ENCODE measurements at places on chromosomes 3 and 15. TPM values are rescaled to one million over a fixed set of nuclear protein-coding genes. Genes with fewer than 3 reads are reported as not detected.

DNA sequence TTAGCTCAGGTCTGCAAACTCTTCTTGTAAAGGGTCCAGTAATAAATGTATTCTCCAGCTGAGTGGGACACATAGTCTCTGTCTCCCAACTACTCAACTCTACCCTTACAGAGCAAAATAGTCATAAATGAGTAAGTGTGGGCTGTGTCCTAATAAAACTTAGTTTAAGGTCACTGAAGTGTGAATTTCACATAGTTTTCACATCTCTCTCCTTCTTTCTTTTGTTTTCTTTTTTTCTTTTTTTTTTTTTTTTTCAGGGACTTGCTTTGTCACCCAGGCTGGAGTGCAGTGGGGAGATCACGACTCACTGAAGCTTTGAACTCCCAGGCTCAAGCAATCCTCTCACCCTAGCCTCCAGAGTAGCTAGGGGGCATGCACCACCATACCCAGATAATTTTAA lies 1.9 kb upstream of the ACTL6A start:
- no peak for DNase-seq

OCA2 gene
- not detected for polyA plus RNA-seq

DNA sequence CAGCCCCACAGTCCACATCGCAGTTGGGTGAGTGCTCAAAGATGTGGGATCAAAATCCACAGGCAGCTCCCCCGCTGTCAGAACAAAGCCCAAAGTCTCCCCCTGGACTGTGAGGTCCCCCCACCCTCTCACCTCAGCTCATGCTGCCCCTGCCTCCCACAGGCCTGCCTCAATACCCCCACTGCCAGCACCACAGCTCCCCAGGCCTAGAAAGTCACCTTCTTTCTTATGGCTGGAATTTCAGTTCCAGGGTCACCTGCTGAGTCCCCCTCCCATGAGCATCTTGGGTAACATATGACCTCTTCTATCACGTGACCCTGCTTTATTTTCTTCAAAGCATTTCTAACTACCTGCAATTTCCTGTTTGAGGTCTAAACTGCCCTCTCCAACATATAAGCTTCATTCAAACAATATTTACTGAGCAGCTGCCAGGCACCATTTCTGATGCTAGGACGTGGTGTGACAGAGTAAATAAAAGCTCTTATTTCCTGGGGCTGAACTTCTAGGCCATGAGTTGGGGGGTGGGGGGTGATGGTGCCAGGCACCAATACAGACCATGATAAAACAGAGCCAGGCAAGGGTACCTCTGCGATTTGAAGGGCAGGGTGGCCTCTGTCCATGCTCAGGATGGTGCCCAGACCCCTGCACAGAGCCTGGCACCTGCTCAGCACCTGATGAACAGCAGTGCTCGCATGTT lies 2.4 kb upstream of the TMEM89 start:
- DNase-seq: no peak

- DNase-seq: no peak
Observed at GRCh38 chr3:158732856-158733200, 571 bp upstream of the RARRES1 start.

POPDC2 gene
- polyA plus RNA-seq: 0.50 TPM
